ENCODE measurements at places on chromosomes 2 and 18.
A peak's percentile ranks its signal among the peaks of the same experiment; 100 is the strongest.

DNA sequence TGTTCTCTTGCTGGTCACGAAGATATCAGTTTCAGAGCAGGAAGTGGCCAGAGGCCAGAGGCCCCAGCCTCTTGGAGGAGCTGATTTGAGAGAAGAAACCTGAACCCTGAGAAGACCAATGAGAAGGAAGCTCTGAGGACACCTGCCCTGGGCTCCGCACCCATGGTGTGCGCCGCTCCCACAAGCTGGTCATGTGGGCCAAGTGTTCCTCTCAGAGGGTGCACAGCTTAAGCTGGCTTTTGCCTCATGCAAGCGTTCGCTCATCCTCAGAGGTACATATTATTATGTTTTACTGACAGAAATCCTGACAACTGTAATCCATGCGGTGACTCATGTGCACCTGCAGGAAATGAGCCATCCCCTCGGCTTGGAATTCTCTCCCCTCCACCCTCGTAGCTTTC is 316.1 kb upstream of the MYT1L start:
- DNase-seq: no peak

GRCh38 chr2:134133622-134134312 is 120.1 kb upstream of the MGAT5 start:
- DNase-seq: peak; percentile 47

- DNase-seq: no peak
Observed at GRCh38 chr2:33047939-33048338, 101.2 kb downstream of the LTBP1 start.

DNA sequence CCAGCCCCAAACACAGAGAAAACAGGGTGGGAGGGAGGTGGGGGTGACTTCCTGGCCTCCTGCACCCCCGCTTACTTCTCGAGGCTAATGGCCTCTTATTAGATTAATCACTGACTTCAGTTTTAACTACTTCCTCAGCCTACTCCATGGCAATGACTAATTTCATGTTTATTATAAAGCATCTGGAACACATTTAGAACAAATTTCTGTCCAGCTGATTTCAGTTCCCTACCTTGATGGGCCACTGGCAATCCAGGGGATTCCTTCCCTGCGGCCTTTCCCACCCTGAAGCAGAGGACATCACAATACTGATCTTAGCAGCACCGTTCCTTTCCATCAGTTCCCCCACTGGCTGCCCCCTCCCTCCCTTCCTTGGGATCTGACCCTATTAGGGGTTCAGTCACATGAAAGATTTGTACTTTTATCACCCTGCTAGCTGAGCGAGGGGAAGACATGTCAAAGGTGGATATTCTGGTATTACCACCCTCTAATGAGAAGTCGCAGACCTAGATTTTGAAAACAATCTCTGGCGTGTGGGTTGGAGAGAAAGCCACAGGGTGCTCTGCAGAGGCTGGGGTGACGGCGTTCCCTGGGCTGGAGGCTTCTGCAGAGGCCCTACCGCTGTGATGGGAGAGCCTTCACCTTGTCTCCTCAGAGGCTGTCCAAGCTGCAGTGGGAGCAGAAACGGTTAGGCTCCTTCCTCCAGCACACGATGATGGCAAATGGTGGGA is 67.6 kb downstream of the KIAA2012 start:
- no peak for DNase-seq

DNA sequence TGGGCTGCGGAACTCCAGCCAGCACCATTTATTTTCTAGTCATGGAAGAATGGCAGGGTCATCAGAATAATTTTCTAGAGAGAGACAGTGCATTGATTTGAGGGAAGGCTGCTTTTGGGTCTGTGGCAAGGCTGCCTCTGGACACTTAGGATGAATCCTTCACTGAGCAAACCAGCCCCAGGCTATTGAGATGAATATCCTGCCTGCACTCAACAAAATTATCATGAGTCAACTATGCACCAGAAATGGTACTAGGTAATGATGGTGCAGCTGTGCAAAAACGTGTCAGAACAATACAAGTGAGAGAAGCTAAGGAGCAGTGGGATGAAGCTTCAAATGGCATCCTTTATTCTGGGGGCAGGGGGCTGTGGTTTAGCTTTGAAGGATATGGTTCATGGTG is 115.8 kb downstream of the SPHKAP start:
- DNase-seq: no peak

DNA sequence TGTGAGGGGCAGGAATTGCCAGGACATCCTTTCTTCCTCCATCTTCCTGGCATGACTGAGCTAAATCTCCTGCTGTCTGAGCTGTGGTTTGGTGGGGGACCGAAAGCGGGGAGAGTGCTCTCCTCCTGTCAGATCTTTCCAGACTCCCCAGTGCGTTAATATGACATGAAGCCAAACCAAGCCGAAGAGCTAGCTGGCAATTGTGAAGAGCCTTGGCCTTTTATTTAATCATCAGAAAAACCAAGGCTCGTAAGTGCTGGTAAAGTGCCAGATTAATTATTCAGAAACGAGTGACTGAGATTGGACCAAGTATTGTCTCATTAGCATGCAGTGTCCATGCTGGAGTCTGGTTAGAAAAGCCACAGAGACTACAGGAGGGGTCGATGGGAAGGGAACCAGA is 14.5 kb upstream of the LRPPRC start:
- peak; percentile 24 for DNase-seq

GRCh38 chr2:138223319-138223718 is 259.0 kb downstream of the HNMT start:
- no peak for DNase-seq

DNA sequence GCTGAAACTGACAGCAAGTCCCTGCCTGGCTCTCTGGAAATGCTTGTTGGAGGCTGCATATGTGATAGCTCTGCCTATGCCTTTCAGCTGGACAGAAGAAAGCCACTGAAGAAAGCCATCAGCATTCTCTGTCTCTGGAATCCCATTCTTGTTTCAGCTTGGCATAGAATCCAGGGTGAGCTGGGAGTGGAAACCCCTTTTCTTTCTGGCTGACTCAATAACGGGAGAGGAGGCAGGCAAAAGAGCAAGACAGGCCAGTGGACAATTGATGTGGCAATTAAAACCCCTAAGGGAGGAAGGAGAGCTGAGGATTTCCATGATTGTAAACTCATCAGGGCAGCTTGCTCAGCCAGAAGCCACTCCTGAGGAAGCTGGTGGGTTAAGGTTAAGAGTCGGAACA is 208.1 kb downstream of the CLIP4 start:
- DNase-seq: no peak

DNA sequence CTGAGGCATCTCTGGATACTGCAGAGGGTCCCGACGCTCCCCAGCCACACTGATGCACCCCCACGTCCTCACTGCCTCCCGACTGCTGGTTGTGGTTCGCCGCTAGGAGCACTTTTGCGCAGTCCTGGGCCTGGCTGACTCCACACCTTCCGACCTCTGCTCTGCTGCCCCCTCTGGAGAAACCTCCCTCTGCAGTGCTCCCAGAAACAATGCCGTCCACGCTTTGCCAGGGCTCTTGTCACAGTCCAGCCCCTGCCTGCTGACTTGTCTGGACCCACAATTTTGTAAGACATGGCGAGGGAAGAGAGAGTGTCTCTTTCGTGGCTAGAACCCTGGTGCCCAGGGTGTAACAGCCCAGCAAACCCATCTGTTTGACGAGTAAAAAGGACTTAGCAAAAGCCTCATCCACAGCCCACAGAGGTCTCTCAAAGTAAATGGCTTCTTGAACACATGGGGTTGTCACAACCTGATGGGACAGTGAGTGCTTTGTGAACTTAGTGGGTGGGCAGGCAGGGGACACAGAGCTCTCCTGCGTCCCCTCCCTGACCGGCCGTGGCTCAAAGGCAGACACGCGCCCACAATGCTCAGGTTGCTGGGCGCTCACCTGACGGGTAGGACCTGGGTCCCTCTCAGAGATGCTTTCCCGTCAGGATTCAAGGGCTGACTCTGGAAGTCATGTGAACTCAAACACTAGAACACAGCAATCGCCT is 4.0 kb downstream of the COPS9 start:
- peak; percentile 9 for DNase-seq

DNA sequence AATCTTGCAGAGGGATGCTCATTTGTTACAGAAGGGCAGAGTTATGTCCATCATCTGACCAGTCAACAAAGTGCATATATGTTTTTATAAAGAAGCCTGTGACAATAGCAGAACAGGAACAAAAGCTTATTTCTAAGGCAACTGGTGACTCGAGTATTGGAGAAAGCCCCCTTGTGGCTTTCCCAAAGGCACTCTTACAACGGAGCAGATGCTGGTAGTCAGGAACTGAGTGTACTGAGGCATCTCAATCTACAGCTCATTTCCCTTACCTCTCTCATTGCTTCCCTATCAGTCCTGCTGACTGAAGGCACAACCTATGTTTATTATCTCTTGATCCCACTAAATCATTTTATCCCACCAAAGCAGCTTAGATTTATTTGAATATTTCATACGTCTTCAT is 557.1 kb upstream of the CHAC2 start:
- DNase-seq: no peak

GRCh38 chr2:236629961-236630872 is 60.6 kb downstream of the ACKR3 start:
- no peak for DNase-seq

DNA sequence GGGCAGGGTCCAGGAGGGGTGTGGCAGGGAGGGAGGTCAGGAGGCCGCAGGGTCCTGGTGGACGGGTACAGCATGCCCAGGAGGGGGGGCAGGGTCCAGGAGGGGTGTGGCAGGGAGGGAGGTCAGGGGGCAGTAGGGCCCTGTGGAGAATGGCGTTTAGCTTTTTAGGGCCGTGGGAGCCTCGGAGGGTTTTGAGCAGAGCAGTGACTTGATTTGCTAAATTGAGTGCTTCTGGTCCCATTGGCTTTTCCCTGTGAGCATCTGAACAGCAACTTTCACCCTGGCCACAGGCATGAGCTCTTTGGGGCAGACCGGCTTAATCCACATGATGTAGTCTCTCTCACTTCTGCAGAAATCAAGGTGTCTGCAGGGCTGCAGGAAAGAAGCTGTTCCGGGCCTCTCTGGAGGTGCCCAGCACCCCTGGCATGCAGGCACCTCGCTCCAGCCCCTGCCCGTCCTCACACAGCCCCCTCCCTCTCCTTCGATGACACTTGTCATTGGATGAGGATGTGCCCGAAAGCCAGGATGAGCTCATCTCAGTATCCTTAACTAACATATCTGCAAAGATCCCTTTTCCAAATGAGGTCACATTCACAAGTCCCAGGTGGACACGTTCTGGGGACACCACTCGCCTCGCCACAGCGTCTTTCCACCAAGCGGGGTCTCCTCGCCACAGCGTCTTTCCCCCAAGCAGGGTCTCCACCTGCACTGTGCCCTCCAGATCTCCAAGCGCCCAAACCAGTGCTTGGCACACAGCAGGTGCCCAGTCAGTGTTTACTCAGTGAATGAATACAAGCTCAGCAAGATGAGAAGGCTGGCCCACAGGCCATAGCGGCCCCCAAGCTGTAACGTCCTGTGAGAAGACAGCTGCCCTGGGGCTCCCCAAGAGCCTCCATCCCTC is 94.0 kb downstream of the NDUFA10 start:
- DNase-seq: peak; percentile 7

DNA sequence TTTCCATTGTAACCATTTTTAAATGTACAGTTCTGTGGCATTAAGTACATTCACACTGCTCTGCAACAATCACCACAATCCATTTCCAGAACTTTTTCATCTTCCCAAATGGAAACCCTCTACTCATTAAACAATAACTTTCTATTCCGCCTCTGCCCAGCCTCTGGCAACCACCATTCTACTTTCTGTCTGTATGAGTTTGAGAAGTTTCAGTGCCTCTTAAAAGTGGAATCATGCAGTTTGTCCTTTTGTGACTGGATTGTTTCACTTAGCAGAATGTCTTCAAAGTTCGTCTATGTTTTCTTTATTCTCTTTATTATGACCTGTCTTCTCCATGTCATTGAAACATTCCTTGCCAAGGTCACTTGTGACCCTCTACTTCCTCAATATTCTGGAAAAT is 22.0 kb upstream of the PELI1 start:
- DNase-seq: no peak

- no peak for DNase-seq
Observed at GRCh38 chr2:171394164-171394740, 39.5 kb downstream of the METTL8 start.

Measured in adrenal gland (tissue), 19 donors.